ENCODE measurements at places on chromosomes 16 and 17.

GRCh38 chr17:35578929-35579432, 610 bp upstream of the PEX12 start:
- DNase-seq = no peak

DNA sequence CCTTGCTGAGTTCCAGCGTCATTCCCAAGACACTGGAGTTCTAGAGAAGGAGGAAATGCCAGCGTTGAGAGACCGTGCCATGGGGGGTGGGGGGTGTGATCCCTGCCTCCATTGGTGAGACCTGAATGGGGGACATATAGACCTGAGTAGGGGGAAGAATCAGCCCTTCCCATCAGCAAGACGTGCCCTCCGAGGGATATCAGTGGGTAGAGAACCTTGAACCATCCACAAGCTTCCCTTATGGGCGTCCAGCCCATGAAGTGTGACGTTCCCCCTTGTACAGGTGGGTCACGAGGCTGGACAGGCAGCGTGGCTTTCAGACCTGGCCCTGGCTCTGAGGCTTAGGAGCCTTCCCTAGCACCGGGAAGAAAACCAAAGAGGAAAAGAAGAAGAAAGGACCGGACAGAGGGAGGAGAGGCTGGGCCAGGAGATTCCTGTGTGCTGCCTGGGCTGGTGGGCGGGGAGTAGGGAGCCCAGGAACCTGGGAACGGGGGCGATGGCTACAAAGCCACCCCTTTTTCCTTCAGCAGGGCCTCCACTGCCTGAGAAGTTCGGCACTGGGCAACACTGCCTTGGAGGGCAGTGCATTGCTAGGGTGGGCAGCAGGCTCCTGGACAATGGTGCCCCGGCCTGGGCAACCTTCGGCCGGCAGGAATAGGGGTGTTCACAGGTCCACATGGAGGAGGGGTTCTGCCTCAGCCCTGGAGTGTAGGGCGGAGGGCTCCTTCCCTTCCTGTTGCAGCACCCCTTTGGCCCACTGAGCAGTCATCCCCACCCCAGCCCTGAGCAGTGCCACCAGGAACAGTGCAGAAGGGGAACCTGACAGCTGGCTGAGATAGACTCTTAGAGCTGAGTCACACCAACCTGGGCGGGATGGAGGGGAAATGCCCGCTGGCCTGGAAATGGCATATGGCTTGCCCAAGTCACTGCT, 7.2 kb downstream of the RAB11FIP4 start:
- DNase-seq = no peak

DNA sequence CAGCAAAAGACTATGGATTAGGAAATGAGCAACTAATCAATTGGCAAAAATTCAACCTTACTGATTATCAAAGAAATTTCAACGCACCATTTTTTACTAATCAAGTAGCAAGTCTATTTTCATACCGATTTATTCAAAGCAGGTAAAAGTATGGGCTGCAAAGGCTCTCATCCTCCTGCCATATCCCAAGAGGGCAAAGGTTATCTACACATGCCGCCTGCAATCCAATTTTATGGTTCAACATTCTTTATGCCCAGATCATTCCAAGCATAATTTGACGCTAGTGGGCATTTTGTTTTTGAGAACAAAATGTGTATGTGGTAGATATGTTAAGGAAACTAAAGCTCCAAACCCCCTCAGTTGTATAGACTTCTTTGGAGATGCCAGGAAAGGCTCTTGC, 270.6 kb downstream of the MAF start:
- DNase-seq = no peak

DNA sequence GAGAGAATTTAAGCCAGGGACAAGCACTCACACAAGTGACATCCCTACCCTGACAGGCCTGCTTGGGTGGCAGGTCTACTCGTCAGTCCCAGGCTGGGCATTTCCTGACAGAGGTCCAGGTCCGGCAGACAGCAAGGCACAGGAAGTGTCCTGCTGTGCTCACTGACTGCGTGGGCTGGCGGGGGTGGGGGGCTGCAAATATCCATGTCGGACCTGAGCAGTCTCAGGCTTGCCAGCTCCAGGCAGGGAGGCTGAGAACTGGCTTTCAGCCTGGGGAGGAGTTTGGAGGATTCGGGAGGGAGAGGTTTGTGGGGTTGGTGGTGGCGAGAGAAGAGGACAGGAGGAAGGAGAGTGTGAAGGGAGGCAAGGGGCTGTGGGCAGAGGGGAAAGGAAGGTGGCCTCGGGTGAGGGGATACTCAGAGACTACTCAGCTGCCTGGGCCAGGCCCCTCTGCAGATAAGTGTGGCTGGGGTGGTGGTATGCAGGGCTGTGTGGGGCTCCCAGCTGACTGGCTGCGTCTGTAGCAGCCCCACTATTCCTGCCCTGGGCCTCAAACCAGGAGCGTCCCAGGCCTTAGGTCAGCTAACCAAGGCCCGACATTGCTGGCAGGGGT, 7.8 kb downstream of the HIC1 start:
- peak; percentile 58 for DNase-seq

DNA sequence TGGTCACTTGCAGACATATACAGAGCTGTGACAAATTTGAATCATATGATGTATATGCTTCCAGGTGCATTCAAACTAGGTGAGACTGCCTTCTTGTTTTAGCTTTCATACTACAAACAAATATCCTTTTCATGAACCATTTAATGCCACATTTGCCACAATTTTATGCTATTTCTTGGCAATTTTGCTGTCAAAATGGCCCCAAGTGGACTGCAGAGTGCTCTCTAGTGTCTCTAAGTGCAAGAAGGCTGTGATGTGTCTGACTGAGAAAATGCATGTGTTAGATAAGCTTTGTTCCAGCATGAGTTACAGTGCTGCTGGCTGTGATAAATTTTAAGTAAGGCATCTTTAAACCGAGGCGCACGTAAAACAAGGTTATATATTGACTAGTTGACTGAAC, 38.3 kb downstream of the CDH13 start:
- DNase-seq = no peak

GRCh38 chr16:58197314-58198012, 443 bp downstream of the CSNK2A2 start:
- no peak for DNase-seq

- no peak for DNase-seq
Measured at GRCh38 chr16:9425236-9425635, 333.8 kb downstream of the HAPSTR1 start.

- DNase-seq = no peak
Measured at GRCh38 chr16:11229432-11229831, 26.6 kb downstream of the SOCS1 start.

- no peak for DNase-seq
Measured at GRCh38 chr17:43839670-43840108, 6.7 kb upstream of the MPP3 start.

DNA sequence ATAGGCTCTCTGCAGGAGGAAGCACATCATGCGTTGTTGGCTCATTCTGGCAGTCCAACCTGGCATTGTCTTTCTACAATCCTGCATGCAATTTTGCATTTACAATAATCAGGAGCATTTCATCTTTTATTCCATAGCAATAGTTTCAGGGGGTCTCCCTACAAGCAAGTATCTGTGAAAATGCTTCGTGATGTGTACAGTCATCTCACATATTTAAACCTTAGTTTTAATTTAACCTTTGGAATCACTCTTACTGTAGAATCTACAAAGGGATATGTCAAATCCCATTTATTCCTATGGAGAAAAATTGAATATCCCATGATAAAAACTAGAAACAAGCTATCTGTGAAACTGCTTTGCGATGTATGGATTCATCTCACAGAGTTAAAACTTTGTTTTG, 112.0 kb upstream of the WSB1 start:
- DNase-seq = no peak

DNA sequence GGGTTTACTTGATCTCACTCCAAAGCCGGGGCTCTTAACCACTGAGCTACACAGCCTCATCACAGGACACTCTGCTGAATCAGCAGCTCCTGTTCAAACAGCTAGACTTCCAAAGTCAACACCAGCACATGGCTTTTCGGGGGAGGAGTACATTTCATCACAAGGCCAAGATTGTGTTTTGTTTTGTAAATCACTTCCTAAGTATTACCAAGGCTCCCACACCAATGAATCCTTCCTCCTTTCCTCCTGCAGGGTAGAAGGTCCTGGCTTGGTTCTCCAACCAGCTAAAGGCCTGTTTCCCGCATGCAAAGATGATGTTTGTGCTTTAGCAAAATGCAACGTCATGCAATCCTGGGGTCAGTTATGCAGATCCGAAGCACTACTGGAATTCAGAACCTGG, 152.5 kb downstream of the XYLT1 start:
- DNase-seq = no peak

DNA sequence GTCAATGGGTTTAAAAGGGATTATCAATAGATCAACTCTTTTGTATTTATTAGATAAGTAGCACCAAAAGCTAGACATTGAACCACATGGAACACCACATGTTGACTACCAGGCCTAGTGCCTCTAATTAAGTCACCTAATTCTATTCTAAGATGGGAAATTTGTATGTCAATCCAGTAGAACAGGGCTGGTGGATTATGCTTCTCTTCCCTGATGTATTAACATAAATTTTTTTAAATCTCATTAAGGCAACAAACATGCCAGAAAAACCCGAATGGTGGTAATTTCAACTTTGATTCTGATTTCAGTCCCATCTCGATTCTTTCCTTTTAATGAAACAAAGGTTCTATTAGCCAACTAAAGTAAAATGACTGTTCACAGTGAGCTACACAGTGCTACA, 92.6 kb downstream of the KANSL1 start:
- no peak for DNase-seq

DNA sequence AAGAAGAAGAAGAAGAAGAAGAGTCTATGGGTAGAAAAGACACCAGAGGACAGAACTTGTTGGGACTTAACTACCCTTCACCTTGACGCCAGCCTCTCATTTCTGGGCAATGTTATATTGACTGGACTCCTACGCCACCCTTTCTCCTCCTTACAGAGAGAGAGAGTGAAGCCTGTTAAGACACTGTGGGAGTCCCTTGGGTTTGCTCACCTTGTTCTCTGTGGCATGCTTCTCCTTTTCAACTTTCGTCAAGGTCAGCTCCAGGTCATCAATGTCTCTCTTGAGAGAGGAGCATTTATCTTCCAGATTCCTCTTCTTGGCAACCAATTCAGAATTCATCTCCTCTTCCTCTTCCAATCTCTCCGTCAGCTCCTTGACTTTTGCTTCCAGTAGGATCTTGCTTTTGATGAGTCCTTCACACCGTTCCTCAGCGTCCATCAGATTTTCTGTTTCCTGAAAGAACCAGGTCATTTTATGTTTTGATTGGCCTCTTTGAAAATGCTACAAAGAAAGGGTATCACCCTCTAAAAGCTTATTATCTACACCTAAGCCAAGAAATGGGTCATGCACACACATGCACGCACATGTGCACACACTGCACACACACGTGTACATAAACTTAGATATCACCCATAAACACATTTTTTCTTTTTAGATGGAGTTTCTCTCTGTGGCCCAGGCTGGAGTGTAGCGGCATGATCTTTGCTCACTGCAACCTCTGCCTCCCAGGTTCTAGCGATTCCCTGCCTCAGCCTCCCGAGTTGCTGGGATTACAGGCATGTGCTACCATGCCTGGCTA, 48.8 kb downstream of the MYH13 start:
- no peak for DNase-seq

DNA sequence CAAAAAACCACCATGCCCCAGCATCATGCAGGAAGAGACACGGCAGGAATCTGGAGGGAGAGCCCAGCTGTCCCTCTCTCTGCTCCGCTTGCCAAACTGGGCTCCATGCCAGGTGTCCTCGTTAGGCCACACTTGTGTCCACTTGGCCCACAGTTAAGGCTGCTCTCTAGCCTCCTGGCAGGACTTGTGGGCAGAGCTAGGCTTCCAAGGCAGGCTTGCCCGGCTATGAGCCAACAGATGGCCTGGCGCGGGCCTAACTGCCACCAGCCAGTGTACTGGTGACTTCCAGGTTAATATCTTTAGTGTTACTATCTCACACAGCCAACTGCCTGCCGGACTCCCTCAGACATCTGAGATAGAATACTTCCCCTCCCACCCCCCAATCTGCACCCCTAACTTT, 10.6 kb downstream of the ATP6V0D1 start:
- no peak for DNase-seq

DNA sequence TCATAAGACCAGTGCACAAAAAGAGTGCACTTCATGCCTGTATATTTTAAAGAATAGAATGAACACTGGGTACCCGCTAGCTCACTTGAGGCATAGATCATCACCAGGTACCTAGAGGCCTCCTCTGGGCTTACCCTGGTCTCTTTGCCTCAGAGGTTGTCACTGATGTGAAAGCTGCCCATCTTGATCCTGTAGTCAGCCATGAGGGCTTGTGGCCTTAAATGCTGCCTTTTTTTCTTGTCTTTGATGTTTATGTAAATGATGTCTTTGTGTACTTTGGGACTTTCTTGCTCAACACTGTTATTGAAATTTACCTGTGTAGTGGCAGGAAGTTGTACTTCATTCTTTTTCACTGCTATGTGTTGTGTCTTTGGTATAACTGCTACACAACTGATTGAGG, 26.8 kb upstream of the SLC5A10 start:
- no peak for DNase-seq

DNA sequence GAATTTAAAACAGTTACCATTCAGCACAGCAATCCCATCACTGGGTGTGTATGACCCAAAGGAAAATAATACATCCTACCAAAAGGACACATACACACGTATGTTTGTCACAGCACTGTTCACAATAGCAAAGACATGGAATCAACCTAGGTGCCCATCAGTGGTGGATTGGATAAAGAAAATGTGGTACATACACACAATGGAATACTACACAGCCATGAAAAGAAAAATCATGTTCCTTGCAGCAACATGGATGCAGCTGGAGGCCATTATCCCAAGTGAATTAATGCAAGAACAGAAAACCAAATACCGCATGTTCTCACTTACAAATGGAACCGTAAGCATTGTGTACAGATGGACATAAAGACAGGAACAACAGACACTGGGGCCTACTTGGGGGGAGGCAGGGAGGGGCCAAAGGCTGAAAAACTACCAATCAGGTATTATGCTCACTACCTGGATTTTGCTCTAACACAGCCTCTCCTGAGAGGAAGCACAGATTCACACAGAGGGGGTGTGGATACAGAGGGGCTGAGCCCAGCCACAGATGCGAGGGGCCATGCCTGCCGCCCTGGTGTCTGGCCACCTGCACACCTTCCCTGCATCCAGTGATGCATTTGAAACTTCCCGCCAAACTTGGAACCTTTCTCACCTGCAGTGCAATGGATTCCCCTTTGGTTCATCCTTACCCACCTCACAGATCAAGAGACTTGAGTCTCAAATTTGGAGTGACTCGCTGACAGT, 55.9 kb downstream of the USP22 start:
- DNase-seq = no peak

GRCh38 chr17:1511756-1512321, 4.6 kb downstream of the INPP5K start:
- DNase-seq = no peak

DNA sequence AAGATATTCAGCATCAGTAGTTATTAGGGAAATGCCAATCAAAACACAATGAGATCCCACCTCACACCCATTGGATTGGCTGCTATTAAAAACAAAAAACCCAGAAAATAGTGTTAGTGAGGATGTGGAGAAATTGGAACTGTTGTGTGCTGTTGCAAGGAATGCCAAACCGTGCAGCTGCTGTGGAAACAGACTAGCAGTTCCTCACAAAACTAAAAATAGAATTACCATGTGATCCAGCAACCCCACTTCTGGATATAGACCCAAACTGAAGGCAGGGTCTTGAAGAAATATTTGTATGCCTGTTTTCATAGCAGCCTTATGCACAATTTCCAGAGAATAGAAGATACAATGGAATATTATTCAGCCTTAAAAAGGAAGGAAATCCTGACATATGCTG, 46.0 kb downstream of the FOXK2 start:
- no peak for DNase-seq

- peak; percentile 46 for DNase-seq
Measured at GRCh38 chr17:81867170-81867990, 3.8 kb downstream of the ARHGDIA start.

- peak; percentile 77 for DNase-seq
Measured at GRCh38 chr17:927611-928461, 51.7 kb downstream of the NXN start.

- no peak for DNase-seq
Measured at GRCh38 chr16:81639931-81640680, 139.0 kb upstream of the PLCG2 start.

Measured in SJSA1 (cell line).